ENCODE measurements at places on chromosomes 3 and 15.

DNA sequence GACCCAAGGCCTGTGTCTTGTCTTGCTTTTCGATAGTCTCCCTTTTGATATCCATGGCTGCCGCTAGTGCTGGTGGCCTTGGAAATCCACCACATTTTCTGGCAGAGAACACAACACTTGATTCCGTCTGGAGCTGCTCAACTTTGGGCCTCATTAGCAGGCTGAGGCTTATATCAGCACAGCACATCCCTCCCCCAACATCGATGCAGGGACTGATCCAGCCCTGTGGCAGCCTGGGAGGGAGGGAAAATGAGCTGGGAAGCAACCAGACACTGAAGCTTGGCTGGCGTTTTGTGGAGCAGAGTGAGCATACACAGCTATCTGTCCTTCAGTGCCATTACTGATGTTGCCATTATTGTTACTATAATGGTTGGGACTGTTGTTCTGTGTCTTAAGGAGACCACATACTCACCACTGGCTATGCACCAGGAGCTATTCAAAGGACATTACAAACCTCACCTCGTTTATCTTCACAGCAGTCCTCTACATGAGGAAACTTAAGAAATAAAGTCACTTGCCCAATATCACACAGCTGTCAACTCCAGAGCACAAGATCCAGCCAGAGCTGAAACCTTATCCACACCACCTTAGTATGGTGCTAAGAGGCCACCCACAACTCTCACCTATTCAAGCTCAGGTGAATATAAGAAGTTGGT, 102.9 kb downstream of the SUCLG2 start:
- DNase-seq: no peak

- no peak for DNase-seq
Observed at GRCh38 chr3:123090728-123091531, 24.1 kb downstream of the PDIA5 start.

- no peak for DNase-seq
Observed at GRCh38 chr15:89198934-89199333, 22.4 kb downstream of the RLBP1 start.

DNA sequence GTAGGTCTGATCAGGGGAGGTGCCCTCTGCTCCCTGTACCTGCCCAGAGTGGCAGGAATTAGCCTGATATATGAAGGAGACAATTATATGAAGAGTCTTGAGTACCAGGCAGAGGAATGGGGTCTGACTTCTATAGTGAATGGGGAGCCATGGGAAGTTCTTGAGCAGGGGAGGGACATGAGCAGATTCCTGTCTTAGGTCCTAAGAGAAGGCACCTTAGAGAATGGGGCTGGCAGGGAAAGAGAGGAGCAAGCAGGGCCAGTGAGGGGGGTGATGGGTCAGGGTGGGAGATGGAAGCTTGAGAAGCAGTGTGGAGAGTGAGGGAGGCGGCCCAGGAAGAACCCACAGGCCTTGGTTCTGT, 12.4 kb downstream of the CD276 start:
- DNase-seq: no peak

DNA sequence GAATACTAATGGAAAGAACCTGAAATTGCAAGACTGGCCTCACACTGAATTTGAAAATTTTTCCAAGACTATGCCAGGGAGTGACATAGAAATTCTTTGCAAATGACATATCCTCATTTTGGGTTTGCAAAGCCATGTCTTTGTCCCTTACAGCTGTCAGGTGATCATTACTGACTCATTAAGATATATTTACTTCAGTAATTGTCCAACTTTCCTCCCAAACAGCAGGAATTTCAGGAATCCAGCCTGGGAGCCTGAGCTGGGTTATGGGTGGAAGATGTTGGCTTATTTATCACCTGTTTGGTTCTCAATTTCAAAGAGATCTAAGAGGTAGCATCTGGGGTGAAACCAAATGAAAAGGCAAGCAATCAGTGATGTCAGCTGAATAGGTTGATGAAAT, 111.6 kb upstream of the ACP3 start:
- DNase-seq: no peak

- no peak for DNase-seq
Observed at GRCh38 chr15:91261345-91261744, 161.3 kb downstream of the SV2B start.

DNA sequence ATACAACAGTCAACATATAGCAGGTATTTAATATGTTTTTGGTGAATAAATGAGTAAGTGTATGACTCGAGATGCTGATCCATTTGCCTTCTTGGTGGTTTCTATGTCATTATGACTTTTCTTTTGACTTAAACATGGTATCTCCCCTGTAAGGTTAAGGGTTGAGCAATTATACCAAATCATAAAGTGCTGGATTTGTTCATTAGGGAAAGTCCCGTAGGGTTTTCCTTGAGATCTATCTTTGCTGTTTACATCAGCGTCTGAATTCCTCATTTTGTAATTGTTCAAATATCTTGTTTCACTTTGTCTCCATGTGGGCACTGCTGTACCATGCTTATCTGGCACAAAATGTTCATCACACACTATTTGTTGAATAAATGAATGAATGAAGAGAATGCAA, 562.6 kb downstream of the EDEM1 start:
- DNase-seq: no peak

- no peak for DNase-seq
Observed at GRCh38 chr3:9146367-9147071, 102.9 kb downstream of the SRGAP3 start.

- no peak for DNase-seq
Observed at GRCh38 chr3:81753416-81754027, 7.9 kb downstream of the GBE1 start.

DNA sequence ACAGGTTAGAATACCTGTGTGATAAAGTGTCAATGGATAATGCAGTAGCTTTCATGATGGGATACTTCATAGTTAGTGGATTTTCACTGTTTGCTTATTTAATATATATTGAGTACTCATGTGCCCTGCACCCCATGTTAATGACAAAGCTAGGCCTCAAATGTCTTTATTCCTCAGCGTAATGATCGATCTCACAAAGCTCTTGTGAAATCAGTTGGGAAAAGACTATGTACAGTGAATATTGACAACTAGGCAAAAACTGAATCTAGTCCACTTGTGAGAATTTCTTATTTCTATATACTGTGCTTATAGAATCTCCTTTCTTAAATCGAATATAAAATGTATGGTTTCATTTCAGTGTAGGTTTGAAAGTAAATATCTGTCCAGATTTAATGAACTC, 17.9 kb downstream of the SMC4 start:
- DNase-seq: no peak

GRCh38 chr3:184289426-184289938, 9.6 kb upstream of the PSMD2 start:
- DNase-seq: peak; percentile 49

DNA sequence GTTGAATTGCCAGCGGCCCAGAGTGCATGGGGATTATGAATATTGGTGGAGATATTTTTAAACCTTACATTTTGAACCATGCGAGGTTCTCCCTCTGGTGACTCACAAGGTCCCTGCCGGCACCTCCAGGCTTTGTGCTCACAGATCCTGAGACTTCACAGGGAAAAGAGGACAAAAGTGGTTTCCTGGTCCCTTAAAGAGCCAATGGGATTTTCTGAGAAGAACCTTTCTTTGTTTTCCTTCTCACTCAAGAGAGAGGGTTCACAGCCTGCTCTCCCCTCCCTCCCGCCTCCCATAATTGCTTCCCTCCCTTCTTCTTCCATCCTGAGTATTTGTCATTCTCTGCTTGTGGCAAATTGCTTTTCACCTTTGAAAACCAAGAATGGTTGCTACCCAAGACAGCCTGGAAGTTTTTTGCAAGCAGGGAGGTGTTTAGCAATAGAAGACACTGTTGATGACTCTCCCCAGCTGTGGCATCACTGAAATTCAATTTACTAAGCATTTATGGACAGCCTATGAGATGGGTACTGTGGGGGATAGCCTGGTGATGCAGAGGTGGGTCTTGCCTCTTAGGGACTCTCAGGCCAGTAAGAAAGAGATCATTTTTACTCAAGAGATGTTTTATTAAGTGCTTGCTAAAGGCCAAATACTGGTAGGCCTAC, 76.6 kb downstream of the CPN2 start:
- DNase-seq: no peak

DNA sequence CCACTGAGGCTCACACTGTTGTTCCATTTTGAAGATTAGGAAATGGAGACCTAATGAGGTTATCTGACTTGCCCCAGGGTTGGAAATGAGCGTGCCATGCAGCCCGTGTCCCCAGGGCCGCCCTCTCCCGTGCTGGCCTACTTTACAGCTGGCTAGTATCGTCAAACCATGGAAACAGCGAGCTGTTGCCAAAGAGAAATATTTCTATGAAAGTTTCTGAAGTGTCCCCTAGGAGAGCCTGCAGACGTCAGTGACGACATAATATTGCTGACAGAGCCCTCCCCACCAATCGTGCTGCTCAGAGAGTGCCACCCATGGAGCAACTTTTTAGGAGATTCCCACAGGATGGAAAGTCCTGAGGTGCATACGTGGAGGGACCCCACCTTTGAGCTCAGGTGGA, 11.2 kb upstream of the FAM174B start:
- DNase-seq: no peak

GRCh38 chr3:123553536-123553935, 31.3 kb downstream of the HACD2 start:
- DNase-seq: no peak

GRCh38 chr3:151206201-151206600, 3.2 kb upstream of the GPR171 start:
- no peak for DNase-seq

- no peak for DNase-seq
Observed at GRCh38 chr3:67215690-67216089, 217.6 kb downstream of the KBTBD8 start.

- no peak for DNase-seq
Observed at GRCh38 chr3:3383461-3383860, 204.0 kb upstream of the CRBN start.

GRCh38 chr15:51243774-51244173, 94.6 kb downstream of the CYP19A1 start:
- DNase-seq: no peak

DNA sequence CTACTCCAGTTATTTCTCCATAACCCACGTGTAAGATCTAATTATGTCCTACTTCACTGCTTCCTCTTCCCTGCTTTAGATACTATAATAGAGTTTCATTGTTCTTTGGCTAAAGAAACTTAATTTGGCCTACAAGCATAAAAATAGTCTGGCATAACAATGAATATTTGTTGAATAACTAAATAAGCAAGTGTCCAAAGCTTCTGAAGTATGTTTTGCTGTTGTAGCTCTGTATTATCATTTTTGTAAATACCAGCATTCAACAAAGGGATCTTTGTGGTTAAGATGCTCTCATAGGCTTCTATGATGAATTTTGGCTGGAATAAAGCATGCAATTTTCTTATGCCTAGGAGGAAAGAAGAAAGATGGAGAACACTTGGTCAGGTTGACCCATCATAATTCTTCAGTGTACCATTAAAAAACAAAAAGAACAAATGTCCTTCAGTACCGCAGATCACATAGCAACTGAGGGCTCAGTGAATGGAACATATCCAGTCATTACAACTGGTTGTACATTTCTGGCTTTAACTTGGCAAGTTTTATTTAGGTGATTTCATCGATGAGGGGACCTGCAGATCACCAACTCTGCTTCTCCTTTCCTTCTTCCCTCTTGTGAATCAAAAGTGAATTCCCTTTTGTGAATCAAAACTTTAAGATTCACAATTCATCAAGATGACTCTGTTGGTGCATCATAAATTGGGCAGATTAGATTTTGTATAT, 465.9 kb upstream of the TGFBR2 start:
- DNase-seq: no peak

- DNase-seq: no peak
Observed at GRCh38 chr3:44030687-44031305, 210.9 kb upstream of the TOPAZ1 start.

GRCh38 chr3:72193771-72194430, 409.0 kb upstream of the PROK2 start:
- DNase-seq: no peak

- DNase-seq: no peak
Observed at GRCh38 chr15:95832668-95833067, 497.8 kb upstream of the NR2F2 start.

- no peak for DNase-seq
Observed at GRCh38 chr3:9119331-9119730, 130.1 kb downstream of the SRGAP3 start.

DNA sequence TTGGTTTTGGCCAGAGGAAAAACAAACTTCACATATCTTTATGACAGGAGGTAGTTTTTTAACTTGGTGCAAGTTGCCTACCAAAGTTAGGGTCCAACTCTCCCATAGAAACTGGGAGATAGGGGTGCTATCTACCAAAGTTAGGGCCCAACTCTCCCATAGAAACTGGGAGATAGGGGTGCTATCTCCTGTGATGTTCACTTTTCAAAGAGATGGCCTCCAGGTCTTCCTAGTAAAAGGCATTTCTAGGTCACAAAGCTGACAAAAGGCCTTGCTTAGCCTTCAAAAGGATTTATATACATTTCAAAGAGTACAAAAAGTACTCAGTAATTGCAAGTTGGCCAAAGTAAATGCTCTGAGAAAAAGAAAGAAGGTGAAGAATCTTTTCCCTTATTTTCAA, 27.1 kb downstream of the IL1RAP start:
- no peak for DNase-seq

DNA sequence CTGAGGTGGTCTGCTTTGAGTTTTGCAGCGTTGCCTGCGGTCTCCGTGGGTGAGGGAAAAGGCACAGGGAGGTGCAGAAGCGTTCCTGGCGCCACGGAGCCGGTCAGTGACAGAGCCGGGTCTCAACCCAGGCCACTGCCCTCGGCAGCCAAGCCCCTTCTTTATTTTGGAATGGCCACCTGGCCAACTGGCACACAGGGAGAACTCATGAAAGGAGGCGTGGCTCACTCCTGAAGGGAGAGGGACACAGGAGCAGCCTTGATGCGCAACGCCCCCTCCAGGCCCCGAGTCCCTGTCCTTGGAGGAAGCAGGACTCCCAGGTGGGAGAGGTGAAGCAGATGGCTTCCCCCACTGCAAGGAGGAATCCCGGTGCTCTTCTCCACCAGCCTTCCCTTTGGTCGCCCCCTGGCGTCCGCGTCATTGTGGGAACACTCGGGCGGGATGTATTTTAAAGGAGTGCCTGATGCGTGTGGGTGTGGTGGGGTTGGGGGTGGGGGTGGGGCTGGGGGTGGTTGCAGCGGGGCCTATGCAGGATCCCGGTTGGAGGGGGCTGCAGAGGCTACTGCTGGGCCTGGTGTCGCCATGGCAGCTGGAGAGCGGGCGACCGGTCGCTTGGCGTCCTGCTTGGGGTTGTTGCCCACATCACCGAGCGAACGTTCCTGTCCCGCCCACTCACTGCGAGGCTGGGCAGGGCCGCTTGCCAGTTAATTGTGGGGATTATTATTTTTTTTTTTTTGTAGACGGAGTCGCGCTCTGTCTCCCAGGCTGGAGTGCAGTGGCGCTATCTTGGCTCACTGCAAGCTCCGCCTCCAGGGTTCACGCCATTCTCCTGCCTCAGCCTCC, 32.6 kb downstream of the APBA2 start:
- DNase-seq: no peak

- no peak for DNase-seq
Observed at GRCh38 chr3:45806072-45806471, 9.7 kb upstream of the SLC6A20 start.

GRCh38 chr3:72001758-72002157, 216.8 kb upstream of the PROK2 start:
- no peak for DNase-seq

GRCh38 chr3:9105421-9105820, 142.1 kb upstream of the RAD18 start:
- DNase-seq: no peak

- no peak for DNase-seq
Observed at GRCh38 chr3:54427941-54428871, 305.9 kb downstream of the CACNA2D3 start.

All from stimulated activated CD4-positive, alpha-beta T cell treated with anti-CD3 and anti-CD28 coated beads, TNF-alpha, amount 100 ng/mL, for 4 hours (primary cell).